ENCODE measurements at places on chromosomes 12 and 14. TPM values are rescaled to one million over a fixed set of nuclear protein-coding genes. Genes with fewer than 3 reads are reported as not detected.

DNA sequence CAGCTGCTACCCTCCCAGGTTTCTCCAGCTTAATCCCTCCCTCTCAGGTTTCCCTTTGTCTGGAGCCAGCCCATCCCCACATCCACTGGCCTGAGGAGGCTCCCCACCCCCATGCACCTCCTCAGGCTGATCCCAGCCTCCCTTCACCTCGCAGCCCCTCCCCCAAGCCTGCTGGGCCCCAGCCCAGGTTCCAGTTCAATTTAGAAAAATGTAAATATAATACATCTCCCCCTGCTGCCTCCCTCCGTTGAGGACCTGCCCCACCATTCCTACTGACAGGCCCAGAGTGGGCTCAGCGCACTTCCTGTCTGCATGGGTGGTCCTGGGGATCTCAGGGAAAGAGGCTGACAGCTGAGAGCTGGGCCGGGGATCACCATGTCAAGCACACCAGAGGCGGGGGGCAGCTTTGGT, 155.8 kb downstream of the NTF3 start:
- no peaks in the 10 kb centered on the region for H3K27me3 ChIP-seq
- DNase-seq, result no peak
- no peaks in the 10 kb centered on the region for H3K36me3 ChIP-seq
- no peak overlapping the region for H3K4me3 ChIP-seq

GRCh38 chr14:103916636-103917262, 11.5 kb upstream of the TDRD9 start:
- H3K4me1 ChIP-seq, result peaks cover 14% of the 10 kb centered on the region
- no peak overlapping the region for H3K4me3 ChIP-seq
- H3K36me3 ChIP-seq, result peaks cover 17% of the 10 kb centered on the region

- no peaks in the 10 kb centered on the region for H3K27me3 ChIP-seq
- H3K36me3 ChIP-seq, result peaks cover 5% of the 10 kb centered on the region
- H3K27ac ChIP-seq, result no peak overlapping the region
- no peak overlapping the region for H3K4me3 ChIP-seq
These were observed 13.8 kb upstream of the TMPRSS12 start for GRCh38 chr12:50828886-50829285.

GRCh38 chr12:116835484-116835883, 45.8 kb downstream of the HRK start:
- H3K4me1 ChIP-seq, result no peaks in the 10 kb centered on the region
- peaks cover 2% of the 10 kb centered on the region for H3K36me3 ChIP-seq
- DNase-seq, result no peak
- no peaks in the 10 kb centered on the region for H3K27me3 ChIP-seq
- H3K4me3 ChIP-seq, result no peak overlapping the region

The GPRC5A gene
- total RNA-seq, result not detected

GRCh38 chr12:3313066-3313465, 177.9 kb upstream of the PRMT8 start:
- H3K27ac ChIP-seq, result no peak overlapping the region
- H3K4me1 ChIP-seq, result no peaks in the 10 kb centered on the region
- no peak for DNase-seq
- H3K27me3 ChIP-seq, result peaks cover 8% of the 10 kb centered on the region
- H3K36me3 ChIP-seq, result no peaks in the 10 kb centered on the region
- no peak overlapping the region for H3K4me3 ChIP-seq

The TMED8 gene
- total RNA-seq, result 17.6 TPM

GRCh38 chr12:68334132-68334531, 2.0 kb upstream of the MDM1 start:
- peaks cover 36% of the 10 kb centered on the region for H3K4me1 ChIP-seq
- H3K27me3 ChIP-seq, result peaks cover 22% of the 10 kb centered on the region
- H3K4me3 ChIP-seq, result no peak overlapping the region
- peaks cover 3% of the 10 kb centered on the region for H3K36me3 ChIP-seq
- peak; percentile 52 for DNase-seq

The PDE3A gene
- total RNA-seq, result not detected

The UNC79 gene
- 0.02 TPM for total RNA-seq

- DNase-seq, result no peak
- no peak overlapping the region for H3K27ac ChIP-seq
- H3K4me3 ChIP-seq, result no peak overlapping the region
These were observed 447.4 kb downstream of the AEBP2 start for GRCh38 chr12:19886639-19887064.

The EFCAB11 gene
- total RNA-seq, result 12.4 TPM

- no peaks in the 10 kb centered on the region for H3K4me1 ChIP-seq
- peaks cover 7% of the 10 kb centered on the region for H3K27me3 ChIP-seq
- no peaks in the 10 kb centered on the region for H3K36me3 ChIP-seq
- no peak for DNase-seq
These were observed 51.7 kb upstream of the KICS2 start for GRCh38 chr12:64273527-64274403.

Data from activated CD8-positive, alpha-beta memory T cell treated with anti-CD3 and anti-CD28 coated beads, Interleukin-2, amount 10 ng/mL, durations not matched to agents 7 days and 5 days (primary cell).